ENCODE measurements at places on chromosomes 7 and 10.

DNA sequence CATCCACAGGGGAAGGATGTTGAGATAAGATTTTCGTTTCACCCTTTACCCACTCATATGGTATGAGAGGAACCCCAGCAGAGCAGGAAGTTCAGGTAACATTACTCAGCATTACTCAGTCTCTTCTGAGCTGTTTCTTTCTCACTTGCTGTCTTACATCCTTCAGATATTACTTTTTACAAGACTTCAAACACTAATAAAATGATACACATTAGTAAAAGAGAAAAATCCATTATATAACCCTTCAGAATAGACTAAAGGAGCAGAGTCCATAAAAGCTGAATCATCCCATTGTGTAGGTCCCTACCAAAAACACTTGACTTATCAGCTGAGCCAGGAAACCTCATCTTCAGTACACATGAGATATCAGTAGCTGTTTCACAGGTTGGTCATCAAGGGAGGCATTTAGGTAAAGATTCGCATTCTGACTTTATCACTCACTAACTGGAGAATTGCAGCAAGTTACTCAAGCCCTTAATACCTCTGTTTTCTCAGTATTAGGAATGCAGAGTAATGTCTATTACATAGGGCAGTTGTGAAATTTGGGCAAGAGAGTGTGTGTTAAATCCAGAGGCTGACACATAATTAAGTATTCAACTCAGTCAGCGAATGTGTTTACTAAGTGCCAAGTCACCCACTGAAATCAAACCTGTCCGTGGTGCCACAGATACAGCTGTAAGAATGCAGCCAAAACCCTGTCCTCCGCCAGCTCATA is 44.7 kb downstream of the KLF6 start:
- peak; percentile 59 for DNase-seq

GRCh38 chr7:23607130-23607529 is 9.9 kb downstream of the CCDC126 start:
- no peak for DNase-seq

- DNase-seq, result no peak
These were observed 134.6 kb upstream of the TRIM24 start for GRCh38 chr7:138325434-138325833.

- no peak for DNase-seq
These were observed 328.2 kb upstream of the SHH start for GRCh38 chr7:156140447-156140846.

DNA sequence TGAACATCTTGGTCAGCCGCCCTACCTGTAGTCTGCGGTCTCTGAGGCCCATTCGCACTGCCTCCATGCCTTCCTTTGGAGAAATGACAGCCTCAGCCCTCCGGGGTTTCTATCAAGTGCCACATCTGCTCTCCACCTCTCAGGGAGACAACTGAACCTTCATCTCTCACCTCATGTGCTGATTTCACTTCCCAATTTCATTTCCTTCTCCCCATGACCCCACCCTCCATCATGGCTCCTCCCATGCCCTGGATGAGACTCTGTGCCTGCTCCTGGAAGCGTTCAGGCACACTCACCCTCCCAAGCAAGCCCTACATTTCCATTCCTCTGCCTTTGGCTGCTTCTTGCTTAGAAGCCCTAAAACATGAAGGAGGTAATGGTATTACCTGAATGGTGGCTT is 7.8 kb upstream of the SCD start:
- DNase-seq, result no peak

- DNase-seq, result no peak
These were observed 4.7 kb upstream of the GAD2 start for GRCh38 chr10:26211781-26212444.

DNA sequence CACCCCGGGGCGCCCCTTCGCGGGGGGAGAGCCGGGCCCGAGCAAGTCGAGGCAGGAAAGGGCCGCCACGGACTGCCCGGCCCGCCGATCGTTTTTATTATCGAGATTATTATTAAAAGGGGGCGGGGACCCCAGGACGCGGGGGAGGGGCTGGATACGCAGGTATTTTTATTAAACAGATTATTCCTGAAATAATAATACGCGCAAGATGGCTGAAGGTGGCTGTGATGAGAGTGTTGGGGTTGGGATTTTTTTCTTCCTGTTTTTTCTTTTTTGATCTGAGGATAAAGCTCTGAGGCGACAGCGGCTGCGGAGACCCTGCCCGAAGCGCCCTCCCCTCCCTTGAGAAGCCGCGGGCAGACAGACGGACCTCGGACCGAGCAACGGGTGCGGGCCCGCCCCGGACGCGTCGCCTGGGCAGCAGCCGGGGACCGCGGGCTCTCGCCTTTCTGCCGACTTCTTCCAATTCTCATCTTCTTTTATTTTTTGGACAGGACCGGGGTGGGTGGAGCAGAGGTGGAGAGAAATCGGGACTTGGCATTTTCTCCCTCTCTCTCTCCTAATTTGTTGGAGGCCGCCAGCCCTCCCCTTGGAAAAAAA is 1.4 kb upstream of the TRIM8 start:
- DNase-seq, result no peak

DNA sequence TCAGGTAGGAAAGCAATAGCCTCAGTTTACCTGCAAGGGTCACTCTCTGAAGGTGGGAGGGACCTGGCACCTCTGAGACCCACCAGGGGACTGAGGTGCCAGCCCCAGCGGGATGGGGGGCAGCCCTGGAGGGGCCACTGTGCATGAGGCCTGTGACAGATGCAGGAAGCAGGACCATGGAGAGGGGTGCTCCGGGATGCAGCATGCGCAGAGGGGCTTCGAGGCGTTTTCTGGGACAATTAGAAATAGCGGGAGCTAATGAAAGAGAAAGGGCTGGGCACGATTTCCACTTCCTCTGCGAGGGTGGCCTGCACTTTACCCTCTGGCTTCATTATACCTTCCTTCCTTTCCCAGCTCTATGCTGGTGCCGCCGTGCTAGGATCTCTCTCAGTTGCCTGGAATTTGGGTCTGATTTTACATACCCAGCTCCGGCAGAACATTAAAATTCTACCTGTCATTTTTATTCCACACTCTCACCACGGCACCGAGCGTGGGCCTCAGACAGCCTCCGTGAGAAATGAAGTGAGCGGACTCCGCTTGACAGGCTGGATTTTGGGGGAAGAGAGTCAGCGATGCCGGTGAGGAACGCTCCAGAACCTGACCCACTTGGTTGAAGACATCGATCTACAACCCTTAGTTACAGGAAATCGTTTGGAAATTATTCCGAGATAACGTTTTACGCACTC is 333.9 kb upstream of the PFKP start:
- no peak for DNase-seq

DNA sequence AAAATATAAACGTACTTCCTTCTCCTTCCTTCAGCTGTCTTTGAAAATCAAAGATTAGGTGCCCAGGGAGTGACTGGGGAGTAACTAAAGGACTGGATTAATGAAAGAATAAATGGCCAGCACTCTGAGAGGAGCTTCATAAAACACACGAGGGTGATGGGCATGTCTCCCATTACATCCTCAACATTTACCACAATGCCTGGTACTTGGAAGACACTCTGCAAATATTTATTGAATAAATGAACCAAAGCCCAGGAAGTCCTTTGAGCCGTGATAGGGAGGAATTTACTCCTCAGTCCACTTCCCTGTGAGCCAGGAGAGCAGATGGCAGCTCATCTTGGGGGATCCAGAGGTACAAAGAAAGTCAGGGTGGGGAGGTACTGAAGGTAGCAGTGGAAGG is 96.3 kb downstream of the RAB11FIP2 start:
- no peak for DNase-seq

GRCh38 chr7:17325364-17325763 is 26.9 kb downstream of the AHR start:
- DNase-seq, result no peak

GRCh38 chr7:98855610-98856422 is 14.0 kb downstream of the TMEM130 start:
- DNase-seq, result no peak

DNA sequence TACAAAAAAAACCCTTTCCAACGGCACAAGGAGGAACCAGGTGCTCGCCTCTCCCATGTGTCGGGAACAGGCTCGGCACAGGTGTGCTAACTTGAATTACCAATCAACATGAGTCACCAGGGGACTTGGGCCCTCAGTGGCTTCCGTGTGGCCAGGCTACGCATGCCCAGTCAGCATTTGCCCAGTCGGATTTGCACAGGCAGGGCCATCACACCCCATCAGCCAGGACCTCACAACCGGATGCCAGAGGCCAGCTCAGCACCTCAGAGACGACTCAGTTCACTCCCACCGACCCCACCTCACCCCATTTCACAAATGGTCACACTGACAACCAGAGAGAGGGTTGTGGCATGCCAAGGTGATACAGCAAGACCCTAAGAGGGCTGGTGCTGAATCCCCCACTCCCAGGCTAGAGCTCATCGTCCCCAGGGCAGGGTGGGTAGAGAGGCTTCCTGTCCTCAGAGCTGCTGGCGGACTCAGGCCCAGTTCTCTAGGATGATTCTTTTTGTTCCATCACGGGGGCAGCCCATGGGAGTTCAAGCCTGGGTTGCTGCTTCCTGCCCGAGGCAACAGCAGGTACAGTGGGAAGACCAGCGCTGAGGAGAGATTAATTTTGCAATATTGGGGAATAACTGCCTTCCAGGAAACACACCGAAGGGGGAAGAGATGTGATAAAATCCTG is 13.6 kb downstream of the ANXA11 start:
- DNase-seq, result peak; percentile 78

GRCh38 chr7:51647931-51648351 is 331.3 kb upstream of the COBL start:
- no peak for DNase-seq

DNA sequence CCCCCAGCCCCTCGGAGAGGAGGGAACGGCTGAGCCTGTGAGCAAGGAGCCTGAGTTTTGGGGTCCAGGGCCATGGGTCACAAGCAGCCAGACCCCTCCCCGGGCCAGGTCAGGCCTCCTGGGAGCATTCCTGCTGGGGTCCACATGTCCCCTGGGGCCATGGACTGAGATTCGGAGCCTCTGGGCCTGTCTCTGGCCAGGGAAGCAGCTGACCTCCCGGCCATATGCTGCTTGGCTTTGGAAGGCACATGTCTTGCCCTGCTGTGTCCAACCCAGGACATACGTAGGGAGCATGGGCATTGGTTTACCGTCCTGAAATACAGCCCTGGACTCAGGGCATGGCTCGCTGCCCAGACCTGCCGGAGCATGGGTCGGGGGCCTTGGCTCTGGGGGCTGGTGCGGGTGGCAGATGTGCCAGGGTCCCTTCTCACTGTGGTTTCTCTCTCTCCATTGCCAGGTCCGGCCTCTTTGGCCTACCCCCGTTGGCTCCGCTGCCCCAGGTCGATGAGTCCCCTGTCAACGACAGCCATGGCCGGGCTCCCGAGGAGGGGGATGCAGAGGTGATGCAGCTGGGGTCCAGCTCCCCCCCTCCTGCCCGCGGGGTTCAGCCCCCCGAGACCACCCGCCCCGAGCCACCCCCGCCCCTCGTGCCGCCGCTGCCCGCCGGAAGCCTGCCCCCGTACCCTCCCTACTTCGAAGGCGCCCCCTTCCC is 7.3 kb downstream of the PWWP2B start:
- DNase-seq, result no peak

GRCh38 chr10:34580643-34581042 is 234.5 kb downstream of the PARD3 start:
- DNase-seq, result no peak

DNA sequence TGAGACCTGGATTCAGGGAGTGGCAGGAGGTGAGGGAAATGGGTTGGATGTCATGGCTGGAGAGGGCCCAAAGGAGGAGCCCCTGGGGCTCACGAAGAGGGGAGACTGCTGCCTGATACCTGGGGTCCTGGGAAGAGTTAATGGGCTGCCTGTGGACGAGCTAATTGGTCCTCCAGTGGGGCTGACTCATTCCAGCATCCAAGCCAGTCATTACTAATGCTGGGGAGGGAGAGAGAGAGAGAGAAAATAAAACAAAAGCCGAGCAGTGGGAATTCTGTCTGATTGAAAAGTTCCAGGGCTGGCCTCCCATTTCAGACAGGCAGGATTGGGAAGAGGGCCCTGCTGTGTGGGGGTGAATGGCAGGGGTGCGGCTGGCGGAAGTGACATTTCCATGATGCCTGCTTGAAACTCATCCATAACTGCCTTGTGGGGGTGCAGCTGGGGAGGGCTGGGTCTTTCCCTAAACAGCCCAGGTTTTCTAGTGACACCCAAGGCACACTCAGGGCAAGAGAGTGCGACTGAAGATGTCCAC is 297.8 kb downstream of the RPS24 start:
- no peak for DNase-seq

- DNase-seq, result no peak
These were observed 108.7 kb downstream of the DIP2C start for GRCh38 chr10:580778-581177.

- no peak for DNase-seq
These were observed 24.1 kb downstream of the GRIFIN start for GRCh38 chr7:2452074-2452507.

DNA sequence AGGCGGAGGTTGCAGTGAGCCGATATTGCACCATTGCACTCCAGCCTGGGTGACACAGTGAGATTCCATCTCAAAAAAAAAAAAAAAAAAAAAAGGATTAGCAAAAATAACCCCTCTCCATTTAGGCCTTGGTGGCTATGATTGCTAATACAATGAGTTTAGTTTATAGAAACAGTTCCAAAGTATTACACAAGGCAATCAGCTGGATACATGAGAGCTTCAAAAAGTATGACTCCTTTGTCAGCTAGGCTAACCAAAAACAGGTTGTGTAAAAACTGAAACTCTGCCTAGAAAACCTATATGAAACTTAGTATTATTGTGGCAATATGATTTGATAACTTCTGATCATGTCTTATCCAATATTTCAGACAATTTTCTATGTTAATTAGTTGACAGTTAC is 57.2 kb downstream of the SUGCT start:
- DNase-seq, result no peak

DNA sequence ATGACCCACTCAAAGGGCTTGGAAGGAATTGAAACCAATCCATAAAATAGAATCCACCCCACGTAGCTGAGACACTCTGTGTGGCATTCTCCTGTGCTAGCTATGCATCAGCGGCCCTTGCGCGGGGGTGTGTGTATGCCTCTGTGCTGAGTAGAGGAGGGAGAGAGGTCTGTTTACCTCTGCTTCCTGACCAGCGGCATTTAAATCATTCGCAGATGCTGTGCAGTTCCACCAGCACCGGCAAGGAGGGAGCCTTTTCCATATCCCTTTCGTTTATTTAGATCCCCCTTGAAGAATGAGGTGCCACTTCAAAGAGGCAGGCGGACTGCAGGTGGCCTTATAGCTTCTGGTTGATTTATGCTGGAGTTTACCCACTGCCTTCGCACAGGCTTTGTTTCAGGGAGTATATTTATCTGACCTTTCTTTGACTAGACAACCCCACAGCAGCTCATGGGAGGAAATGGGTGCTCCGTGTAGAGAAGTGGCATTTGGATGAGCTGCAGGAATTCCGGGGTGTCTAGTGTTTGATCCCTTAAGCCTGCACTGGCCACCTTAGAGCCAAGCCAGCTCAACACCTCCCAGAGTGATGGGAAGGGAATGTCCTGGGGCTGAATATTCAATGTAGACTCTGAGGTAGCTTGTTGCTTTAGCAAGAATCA is 11.4 kb downstream of the C10orf53 start:
- DNase-seq, result no peak

DNA sequence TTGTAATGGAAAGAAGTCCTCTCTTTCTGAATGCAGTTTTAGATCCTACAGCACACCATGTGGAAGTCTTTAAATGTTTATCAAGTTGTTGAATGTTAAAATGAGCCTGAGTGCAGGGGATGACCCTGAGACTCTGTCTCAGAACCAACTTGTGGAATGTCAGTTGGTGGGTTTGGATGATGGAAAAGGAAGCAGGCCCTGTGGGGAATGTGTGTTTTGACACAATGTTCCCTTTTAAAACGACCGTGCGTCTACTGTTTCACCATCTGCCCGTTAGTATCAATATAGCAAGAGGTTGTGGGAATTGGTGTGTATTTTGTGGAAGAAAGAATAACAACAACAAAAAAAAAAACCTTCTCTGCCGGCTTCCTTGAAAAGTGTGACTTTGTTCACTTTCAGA is 8.3 kb downstream of the DYNC1I1 start:
- DNase-seq, result no peak
